ENCODE measurements at places on chromosomes 16 and 17.
A peak's percentile ranks its signal among the peaks of the same experiment; 100 is the strongest.

DNA sequence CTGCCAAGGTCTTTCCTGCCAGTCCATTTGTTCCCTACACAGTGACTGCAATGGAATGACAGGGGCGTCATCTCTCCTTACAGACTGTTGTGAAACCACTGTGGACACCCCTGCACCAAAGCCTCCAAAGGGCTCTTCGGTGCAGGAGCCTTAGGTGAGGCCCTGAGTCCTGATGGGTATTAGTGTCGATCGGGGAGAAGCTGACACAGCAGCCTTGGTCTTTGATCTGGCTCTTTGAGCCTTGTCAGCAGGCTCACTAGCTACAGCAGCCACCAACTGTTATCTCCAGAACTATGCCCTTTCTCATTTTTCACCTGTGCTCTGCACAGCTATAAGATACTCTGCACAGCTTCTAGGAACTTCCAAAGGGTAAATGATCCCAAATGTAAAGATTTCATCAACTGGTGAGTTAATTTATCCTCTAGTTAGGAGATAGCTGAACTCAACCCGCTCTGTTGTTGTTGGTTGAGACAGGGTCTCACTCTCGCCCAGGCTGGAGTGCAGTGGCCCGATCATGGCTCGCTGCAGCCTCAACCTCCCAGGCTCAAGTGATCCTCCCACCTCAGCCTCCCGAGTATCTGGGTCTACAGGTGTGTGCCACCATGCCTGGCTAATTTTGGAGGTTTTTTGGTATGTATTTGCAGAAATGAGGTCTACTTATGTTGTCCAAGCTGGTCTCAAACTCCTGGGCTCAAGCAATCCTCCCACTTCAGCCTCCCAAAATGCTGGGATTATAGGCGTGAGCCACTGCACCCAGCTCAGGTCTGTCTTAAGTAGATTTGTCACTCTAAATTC lies 19.7 kb downstream of the G6PC1 start:
- DNase-seq: no peak

DNA sequence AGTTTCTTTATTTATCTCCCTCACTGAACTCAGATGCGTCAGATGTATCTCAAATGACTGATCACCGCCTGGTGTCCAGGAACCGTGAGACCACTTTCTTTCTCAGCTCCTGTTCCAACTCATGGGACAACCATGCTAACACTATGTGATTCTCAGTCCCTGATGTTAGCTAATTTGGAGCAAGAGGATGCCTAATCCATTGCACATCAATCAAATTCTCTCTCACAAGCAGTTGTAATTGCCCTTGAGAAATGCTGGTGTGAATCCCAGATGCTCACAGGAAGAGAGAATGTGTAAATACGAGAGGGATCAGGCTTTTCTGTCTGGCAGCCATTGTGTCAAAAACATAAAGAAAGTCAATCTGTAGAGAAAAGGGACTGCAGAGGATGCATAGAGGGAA lies 134.9 kb downstream of the WSCD1 start:
- DNase-seq: no peak

GRCh38 chr16:79535130-79535529 lies 65.4 kb downstream of the MAF start:
- no peak for DNase-seq

DNA sequence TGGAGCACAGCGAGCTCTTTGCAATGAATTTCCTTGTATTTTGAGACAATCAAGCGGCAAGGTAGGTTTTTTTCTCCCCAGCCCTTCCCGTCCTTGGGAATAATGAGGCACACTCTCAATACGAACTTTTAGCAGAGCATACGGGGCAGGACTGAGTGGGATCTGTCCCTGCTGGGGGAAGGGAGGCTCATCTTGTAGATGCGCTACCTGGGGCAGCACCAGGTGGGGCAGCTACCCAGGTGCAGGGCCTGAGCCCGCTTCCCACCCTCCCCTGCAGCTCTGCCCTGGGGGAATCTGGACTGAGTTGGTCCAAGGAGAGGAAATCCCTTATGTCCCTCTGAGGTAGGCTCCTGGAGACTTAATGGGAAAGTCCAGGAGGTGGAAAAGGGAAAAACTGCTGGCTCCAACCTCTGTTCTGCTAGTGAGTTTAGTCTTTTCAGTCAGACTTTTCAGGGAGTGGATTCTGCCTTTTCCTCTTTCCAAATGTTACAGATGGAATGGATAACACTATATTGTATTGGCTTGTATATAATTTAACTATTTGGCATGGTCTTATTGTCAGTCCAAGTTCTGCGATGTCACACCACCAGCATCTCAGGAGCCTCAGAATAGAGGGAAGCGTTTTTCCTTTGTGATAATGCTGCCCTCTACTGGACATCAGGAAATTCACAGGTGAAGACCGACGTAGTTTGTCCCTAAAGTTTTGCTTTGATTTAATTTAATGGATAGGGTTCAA lies 9.6 kb upstream of the CES1 start:
- DNase-seq: no peak

- no peak for DNase-seq
Observed at GRCh38 chr17:79262624-79263023, 188.0 kb downstream of the ENGASE start.

DNA sequence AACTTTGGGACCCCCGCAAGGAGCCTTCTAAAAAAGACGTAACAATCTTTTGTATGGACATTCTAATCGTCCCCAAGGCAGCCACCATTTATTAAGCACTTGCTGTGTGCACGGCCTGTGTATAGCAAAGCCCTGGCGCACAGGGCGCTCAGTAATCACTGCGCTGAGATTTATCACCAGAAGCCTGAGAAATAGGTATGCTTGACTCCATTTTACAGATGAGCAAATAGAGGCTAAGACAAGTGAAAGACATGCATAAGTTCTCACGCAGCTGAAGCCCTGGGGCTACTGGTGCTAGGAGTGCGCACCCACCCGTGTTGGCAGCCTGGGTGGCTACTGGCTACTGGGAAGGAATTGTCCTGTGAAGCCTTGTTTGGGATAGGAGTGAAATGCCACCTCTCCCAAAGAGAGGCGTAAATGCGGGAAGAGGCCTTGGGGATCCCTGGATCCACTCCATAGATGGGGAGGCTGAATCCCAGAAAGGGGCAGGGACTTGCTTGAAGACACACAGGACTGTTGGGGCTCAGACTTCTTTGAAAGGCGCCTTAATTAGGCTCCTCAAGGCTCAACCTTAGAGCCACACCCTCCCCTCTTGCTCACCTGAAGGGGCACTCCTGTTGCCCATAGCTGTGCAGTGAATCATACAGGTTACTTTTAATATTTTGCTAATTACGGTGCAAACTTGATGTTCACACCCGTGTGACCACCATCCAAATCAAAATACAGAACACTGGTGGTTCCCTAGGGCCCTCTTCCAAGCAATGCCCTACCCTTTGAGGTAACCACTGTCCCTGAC lies 634 bp upstream of the NATD1 start:
- no peak for DNase-seq

- DNase-seq: no peak
Observed at GRCh38 chr16:84959045-84959576, 52.2 kb downstream of the ZDHHC7 start.

- DNase-seq: no peak
Observed at GRCh38 chr17:80731323-80731722, 186.7 kb downstream of the RPTOR start.

DNA sequence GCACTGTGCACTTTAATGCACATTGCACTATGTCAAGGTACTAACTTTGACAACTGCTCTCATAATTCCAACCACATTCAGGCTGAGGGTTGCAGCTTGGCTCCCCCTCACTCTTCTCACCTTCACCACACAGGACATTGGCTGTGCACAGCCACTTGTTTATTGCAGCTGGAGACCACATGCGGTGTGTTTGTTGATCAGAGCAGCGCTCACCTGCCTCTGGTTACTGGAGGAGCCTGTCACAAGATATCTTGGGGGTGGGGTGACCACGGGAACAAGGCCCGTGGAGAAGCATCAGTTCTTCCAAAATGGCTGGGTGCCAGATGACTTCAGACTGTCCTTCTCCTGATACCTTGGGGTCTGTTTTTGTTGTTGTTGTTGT lies 10.6 kb upstream of the CCL5 start:
- DNase-seq: peak; percentile 70

DNA sequence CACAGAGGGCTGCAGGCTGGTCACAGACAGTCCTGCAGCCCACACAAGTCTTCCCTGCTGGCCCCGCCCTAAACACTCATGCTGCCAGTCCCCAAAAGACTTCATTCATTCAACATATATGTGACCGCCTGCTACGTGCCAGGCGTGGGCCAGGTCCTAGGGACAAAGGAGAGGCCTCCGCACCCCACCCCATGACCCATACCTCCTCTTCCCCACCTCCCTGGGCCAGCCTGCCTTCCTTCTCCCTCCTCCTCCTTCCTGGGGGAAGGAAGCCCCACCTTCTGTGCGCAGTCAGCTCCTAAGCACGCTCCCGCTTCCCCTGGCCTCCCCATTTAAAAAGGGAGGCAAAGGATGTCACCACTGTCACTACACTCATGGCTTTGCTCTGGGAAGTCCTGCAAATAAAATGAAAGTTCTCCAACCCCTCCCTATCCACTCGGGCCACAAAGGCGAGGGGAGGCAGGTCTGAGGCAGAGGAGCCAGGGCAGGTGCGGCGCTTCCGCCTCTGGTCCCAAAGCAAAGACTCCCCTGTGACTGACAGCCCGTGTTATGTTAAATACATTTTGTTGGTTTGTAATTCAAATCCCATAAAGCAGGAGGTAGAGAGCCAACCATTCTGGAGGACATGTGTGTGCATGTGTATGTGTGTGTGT lies 9.0 kb downstream of the DNAAF8 start:
- no peak for DNase-seq

- DNase-seq: no peak
Observed at GRCh38 chr17:34580685-34581445, 1.5 kb downstream of the TMEM132E start.

DNA sequence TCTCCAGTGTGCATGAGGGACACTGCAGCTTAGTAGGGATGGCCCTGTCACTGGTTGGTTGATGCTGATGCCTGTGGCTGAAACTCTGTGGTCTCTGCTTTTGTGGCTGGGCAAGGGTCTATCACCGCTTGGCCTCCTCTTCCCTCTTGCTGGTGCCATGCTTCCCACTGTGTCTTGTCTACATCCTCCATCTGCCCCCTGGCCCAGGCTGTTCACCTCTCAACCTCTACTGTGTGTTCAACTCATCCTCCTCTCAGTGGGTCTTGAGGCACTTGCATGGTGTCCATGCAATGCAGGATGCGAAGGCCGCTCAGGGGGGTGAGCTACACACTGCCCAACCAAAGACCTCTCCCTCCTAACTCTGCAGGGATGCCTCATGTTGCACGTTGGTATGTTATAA lies 19.8 kb upstream of the SHISA6 start:
- DNase-seq: no peak

- no peak for DNase-seq
Observed at GRCh38 chr16:66197668-66198278, 168.7 kb upstream of the CDH5 start.

DNA sequence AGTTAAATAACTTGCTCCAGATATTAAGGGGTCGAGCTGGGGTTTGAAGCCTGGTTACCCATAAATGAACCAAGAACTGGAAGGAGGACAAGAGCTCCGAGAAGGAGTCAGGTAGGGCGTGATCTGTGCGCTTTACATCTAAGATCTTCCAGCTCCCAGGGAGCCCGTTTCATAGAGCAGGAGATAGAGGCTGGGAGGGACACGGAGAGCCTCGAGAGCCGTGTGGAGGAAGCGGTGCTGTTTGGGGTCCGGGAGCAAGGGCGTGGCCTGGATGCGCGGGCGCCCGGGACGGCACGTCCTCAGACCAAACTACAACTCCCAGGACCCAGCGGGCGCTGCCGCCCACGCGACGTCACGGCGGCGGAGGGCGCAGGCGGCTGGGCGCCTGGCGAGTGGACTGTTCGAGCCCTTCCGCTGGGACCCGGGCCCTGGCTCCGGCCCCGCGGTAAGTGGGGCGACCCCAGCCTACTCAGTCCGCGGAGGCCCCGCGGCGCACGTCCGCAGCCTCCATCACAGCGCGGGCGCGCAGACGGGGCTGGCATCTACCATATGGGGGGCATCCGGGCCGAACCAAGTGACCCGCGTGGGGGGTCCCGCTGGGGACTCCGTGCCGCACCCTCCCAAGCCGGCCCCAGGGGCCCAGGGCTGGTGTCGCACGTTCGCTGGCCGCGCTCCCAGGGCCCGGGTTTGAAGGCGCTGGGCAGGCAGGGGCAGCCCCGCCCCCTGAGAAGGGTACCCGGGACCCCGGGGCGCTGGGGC lies at the start of gene BCKDK:
Gene BCKDK (plus strand): TSS at position 352 of the 759 bp plus-strand sequence. CDS start 838 bp downstream, outside the sequence.
- DNase-seq: no peak

GRCh38 chr16:17381784-17382183 lies 89.0 kb downstream of the XYLT1 start:
- DNase-seq: no peak

- no peak for DNase-seq
Observed at GRCh38 chr16:2150418-2151187, 2.2 kb downstream of the RAB26 start.

DNA sequence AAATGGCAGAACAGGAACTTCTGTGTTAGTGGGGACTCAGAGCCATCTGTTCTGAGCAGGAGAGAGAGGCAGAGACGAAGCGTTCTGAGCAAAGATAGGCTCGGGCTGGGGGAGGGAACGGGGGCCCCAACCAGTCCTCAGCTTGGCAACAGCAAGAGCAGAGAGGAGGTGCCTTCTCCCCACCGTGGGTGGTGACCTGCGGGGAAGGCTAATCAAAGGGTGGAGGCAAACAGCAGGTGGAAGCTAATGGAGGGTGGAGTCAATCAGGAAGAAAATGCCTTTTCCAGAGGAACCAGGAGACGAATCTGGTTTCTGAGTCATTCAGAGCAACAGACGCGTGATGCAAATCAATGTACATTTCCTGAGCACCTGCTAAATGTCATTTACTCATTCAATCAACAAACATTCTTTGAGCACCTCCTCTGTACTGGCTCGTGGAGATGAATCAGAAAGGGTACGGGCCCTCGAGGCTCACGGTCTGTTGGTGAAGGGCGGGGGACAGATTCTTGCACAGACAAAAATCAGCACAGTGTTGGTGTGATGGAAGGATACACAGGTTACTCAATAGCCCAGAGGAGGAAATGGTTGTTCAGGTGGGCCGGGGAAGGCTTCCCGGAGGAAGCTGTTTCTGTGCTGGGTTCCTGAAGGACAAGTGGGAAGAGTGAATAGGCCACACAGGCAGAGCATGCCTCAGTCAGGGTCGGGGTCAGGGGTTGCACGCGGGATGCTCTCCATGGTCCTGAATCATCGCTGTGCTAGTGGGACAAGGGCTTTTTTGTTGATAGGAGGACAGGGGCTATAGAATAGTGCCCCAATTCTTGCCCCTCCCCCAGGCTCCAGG lies 5.7 kb upstream of the SPNS2 start:
- DNase-seq: no peak

DNA sequence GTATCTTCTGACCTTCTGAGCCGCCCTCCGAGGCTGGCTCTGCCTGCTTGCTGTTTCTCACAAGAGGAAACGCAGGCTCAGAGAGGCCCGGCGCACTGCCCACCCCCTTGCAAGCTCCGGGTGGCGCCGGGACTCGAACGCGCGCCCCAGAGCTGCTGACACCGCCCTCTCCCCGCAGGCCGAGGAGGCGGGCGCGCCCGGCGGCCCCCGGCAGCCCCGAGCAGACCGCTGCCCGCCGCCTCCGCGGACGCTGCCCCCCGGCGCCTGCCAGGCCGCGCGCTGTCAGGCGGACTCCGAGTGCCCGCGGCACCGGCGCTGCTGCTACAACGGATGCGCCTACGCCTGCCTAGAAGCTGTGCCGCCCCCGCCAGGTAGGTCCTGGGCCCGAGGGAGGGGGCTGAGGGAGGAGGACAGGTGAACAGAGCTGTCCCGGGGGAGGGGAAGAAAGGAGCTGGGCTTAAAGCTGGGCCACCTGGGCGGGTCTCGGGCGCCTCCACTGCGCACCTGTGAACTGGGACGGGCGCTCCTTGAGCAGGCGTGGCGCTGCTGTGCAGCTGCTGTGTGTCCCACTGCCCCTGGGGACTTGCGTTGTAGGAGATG lies 18.2 kb downstream of the WFDC1 start:
- no peak for DNase-seq

- peak; percentile 24 for DNase-seq
Observed at GRCh38 chr17:17783825-17784656, 52.7 kb downstream of the SREBF1 start.

- DNase-seq: no peak
Observed at GRCh38 chr17:78375401-78376151, 2.9 kb upstream of the PGS1 start.

Measured in T-cell (primary cell).